ENCODE measurements at places on chromosomes 11 and 22. TPM values are rescaled to one million over a fixed set of nuclear protein-coding genes. Genes with fewer than 3 reads are reported as not detected.

DNA sequence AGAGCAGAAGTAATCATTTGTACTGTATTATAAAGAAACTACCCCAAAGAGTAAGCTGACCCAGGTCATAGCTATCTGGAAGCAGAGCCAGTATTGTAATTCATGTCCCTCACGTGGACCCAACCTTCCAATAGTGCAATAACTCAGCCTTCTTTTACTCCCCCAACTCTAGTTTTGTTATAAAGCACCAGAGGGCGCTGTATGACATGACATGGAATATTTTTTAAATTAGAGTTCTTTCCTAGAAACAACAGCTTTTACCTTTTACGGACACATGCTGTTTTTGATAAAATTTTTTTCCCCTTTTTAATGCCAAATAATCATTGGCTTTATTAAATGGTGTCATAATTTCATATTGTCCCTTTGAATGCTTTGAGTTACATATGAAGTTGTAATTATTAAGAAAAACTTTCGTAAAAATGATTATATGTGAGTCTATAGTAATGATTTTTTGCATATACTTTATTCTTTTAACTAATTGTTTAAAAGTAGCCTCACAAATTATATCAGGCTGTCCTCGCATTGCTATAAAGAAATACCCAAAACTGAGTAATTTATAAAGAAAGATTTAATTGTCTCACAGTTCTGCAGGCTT is 76.9 kb downstream of the DKK3 start:
- no peak for DNase-seq

- DNase-seq, result no peak
Measured at GRCh38 chr11:106794058-106794457, 224.2 kb downstream of the GUCY1A2 start.

AQP11 gene
- 1.7 TPM for total RNA-seq

P2RY2 gene
- total RNA-seq, result 27.3 TPM

DNA sequence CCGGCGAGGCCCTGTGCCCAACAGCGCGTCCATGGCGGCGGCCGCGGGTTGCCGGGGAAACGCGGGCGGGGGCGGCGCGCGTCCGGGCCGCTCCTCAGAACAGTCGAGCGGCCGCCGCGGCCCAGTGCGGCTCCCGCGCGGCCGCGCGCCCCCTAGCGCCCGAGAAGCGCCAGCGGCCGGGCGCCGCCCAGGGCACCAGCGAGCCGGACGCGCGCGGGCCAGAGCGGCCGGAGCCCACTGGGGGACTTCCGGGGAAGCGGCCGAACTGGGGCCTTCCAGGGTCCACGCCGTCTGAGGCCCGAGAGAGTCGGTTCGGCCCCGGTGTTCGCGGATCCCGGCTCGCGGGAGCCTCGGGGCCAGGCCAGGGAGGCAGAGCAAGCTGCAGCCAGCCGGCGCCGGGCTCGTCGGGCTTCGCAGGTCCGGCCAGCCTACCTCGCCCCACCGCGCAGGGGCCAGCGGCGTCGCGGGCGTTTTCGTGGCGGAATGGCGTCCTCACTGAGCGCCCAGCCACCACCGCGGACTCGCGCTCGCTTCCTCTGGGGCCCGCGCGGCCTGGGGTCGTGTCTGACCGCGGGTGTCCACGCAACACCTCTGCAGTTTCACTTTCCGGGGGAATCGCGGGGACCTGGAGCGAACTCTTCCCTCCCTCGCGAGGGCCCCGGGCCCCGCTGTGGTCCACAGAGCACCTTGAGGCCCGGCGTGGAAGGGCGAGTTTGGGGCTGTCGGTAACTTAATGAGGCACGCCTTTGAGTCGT is at the start of gene DENND6B:
TSS of gene DENND6B (minus strand) at position 57 of the 755 bp plus-strand sequence. CDS start at position 33, 24 bp downstream.
- DNase-seq, result no peak

CHRM1 gene
- not detected for total RNA-seq

DNA sequence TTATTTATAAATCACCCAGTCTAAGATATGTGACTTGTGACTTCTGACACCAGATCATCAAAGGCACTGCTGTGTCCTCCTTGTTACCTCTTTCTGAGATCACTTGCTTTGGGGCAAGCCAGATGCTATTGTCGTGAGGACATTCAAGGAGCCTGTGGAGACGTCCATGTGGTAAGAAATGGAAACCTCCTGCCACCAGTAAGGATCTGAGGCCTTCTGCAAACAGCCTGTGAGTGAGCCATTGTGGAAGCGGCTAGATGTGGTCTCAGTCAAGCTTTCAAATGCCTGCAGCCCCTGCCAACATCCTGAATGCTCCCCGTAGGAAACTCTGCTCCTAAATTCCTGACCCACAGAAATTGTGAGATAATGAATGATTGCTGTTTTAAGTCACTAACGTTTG is 11.7 kb upstream of the RDX start:
- no peak for DNase-seq

SUSD2 gene
- total RNA-seq, result 9.1 TPM

DNA sequence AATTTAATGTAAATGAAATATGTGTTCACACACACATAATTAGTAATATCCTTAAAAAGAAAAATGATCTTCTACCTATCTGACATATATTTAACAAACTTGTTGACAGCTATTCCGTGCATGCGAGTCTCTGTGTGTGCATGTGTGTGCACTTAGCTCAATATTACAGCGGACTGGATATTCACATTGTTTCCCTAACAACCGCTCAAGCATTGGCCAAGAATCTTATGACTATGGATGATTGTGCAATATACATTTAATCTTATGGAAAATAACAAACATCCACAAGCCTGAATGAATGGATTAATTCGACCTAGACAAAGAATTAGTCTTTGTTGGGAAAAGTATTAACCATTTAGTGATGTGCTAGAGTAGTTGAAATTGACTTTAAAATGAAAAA is 1078.6 kb downstream of the LRRC4C start:
- no peak for DNase-seq

DNA sequence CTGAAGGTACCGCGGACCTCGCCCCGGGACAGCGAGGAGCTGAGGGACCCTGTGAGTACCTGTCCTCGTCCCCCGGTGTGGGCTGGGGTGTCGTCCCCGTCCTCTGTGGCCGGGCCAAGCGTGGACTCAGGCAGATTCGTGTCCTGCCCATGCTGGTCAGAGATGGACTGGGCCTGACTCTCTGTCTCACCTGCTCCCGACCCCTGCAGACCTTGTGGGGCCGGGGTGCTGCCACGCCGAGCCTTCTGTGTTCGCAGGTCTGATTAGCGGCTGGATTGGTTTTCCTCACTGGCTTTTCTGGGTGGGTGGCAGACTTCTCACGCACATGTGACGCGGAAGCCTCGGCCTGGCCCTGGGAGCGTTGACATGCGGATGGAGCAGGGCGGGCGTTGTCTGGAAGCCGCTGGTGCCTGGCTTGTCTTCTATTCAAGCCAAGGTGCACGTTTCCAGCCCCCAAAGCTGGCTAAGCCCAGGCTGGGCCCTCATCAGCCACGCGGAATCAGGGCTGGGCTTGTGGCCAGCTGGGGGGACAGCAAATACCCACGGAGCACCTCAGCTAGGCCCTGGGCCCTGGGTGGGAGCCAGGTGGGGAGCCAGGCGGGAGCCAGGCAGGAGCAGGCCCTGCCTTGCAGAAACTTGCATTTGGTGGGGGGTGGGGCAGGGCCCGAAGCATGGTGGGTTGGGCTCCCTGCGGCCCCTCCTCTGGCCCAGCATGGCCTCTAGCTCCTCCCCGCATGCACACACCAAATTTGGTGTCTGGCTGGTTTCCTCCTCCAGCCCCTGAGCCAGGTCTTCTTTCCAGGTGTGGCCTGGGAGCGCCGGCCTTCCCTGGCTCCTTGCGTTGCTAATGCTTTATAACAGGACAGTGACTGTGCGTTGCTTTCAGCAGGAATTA is 7.0 kb downstream of the GRAMD4 start:
- no peak for DNase-seq

BTG4 gene
- total RNA-seq, result not detected

Measured in vagina (tissue), 2 donors.